Hippocampal formation (tissue), 2 donors: ENCODE measurements at places on chromosomes 1 and 21.

DNA sequence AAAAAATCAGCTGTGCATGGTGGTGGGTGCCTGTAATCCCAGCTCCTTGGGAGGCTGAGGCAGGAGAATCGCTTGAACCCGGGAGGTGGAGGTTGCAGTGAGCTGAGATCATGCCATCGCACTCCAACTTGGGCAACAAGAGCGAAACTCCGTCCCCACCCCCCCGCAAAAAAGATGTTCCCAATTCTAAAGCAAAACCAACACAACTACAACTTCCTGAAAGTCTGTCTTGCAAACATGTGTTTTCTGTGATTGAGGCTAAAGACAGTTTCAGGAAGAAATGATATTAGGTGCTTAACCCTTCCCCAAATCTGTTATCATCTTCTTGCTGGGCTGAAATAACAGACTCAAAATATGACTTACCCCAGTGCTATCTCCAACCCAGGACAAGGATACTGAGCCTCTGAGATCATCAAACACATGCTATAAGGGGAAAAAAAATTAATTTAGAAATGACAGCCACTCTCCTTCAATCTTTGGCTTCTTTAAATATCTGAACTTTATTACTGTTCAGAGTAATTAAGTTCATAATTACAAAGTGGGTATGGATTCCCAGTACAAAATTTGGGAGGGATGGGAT is 28.5 kb downstream of the SORT1 start:
- DNase-seq = no peak

- no peak for DNase-seq
Observed at GRCh38 chr1:206415942-206416341, 54.3 kb upstream of the IKBKE start.

- no peak for DNase-seq
Observed at GRCh38 chr1:103336408-103336807, 189.1 kb upstream of the RNPC3 start.

- no peak for DNase-seq
Observed at GRCh38 chr1:116287341-116288200, 85.5 kb upstream of the ATP1A1 start.

DNA sequence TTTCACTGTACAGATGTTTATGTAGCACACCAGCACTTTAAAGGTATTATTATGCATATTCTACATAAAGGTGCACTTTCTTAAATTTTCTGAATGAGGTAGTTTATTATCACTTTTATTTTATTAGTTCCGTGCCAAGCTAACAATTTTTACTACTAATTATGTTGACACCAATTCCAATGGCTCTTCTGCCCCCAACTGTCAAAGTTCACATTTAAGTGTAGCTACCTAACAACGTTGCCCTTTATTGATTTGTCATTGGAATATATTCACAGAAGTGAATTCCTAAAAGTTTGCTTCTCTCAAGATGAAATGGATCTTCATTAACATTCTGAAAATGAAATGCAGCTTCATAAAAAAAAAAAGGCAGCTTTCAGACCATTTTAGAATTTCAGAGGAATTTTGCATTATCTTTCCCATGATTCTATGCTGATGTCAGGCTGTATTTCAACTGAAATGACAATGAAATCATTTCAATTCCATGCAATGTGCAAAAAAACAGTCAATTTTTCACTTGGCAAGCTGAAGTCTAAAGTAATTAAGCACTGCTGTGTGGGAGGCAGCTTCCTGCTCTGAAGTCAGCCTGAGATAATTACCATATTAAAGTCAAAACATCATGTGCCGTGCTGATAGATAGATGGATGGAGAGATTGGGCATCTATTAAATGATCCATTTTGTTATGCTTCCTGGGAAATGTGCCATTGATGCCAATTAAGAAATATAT is 229.2 kb downstream of the TTLL7 start:
- no peak for DNase-seq
